Nucleus accumbens (tissue), 56 donors: ENCODE measurements at places on chromosomes 5 and 9.

- DNase-seq = no peak
These were observed 692.3 kb downstream of the PTPRD start for GRCh38 chr9:9920425-9921060.

DNA sequence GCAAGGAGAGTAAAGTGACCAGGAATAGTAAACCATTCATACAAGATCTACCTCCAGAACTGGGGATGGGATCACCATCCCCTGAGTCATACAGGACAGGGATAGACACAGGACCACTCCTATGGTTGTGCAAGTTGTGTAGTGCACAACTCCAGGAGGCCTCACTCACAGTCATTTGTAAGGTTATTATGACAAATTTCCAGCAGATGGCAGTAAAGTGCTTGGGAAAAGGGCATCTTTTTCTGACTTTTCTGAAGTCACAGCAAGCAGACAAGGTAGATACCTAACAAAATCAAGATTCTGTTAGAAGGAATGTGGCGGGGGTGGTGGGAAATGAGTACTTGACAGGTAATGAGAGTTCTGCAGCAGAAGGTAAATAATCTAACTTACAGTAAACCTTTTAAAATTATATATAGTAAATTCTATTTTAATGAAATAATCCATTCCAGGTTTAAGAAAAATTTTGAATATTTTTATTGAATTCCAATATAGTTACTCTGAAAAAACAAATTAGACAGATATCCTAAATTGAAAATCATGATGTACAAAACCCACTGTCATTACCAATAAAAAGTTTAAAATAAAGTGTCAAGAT lies 16.7 kb upstream of the KIF27 start:
- DNase-seq = peak; percentile 1

DNA sequence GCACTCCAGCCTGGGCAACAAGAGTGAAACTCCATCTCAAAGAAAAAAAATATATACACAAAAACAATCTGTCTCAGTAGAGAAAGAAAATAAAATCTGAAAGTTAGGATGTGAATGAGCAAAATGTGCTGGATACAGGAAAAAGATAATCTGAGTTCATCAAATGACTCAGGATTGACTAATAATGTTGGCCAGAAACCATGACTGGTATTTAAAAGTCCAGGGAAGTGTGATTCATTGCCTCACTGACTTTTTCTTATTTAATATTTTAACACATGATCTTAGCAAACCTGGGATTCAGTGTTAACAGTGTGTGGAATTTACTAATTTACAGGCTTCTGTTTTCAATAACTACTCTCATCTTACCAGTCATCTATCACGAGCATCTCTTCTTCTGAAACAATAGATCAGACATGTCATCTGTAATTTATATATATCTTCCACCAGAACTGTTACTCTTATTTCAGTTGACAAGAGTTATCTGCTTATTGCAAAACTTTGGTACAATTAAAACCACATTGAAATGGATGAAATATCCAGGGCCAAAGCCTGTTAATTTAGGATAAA lies 256.7 kb downstream of the CDH12 start:
- DNase-seq = no peak

- no peak for DNase-seq
These were observed 145.3 kb downstream of the PAPPA start for GRCh38 chr9:116298878-116299391.

DNA sequence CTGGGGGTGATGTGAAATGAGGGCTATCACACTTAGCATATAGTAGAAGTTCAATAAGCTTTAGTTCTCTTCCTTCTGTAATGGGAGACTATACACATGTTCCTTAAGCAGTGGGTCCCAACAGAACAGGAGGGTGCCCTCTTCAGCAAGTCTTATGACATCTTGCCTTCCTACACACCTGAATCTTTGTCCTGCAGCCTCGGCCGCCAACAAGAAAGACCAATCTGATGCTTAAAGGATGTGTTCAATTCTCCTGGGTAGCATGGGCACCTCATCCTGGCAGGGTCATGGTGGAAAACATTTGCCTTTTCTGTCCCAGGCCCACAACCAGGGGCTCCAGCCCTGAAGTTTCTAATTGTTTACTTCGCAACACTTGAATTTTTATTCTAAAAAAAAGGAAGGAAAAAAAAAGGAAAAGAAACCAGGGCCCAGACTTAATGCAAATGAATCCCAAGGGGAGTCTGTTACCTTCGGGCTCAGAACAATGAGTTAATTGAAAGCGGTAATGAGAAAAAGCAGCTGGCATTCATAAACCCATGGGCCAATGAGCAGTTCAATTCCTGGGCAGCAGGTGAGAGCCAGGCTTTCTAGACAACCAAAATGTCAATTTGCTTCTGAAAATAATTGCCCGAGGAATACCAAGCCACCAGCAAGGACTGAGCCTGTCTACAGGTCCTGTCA lies 26.2 kb upstream of the SMAD5 start:
- DNase-seq = no peak

DNA sequence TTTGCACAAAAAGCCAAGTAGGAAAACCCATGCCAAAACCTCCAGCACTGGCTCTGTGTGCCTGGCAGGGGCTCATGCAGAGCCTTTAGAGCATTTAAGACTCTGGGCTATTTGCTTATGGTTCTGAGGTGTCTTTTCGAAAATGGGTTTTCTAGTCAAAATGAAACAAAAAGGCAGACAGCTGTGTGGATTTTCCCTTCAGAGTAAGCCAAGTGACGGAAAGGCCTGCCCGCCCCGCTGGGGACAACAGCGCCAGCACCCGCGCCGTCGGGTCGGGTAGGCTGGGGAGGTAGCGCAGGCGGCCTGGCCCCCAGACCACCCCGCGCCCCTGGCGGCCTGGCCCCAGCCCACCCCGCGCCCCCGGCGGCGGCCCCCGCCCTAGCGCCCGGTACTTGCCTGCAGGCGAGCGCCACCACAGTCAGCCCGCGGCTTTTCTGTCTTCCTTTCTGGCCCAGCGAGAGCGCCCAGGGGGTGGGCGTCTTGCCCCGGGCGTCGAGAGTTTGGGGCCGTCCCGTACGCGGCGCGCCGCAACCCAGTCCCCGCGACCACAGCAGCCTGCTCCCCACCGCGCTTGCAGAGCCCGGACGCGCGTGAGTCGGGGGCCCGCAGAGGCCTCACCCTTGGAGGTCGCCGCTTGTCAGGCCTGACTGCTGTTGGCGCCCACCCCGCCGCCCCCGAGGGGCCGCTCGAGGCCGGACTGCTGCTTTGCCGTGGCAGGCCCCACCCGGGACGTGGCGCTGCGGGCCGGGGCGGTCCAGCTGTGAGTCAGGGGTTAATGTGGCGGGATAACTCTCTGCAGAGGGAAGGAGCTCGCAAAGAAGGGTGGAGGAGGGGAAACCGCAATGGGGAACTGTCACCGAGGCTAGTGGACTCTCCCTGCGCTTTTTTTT lies at the start of gene TICAM2:
TSS of gene TICAM2 (minus strand) at position 779 of the 890 bp plus-strand sequence. CDS start 21,223 bp downstream, outside the sequence.
- DNase-seq = peak; percentile 59

DNA sequence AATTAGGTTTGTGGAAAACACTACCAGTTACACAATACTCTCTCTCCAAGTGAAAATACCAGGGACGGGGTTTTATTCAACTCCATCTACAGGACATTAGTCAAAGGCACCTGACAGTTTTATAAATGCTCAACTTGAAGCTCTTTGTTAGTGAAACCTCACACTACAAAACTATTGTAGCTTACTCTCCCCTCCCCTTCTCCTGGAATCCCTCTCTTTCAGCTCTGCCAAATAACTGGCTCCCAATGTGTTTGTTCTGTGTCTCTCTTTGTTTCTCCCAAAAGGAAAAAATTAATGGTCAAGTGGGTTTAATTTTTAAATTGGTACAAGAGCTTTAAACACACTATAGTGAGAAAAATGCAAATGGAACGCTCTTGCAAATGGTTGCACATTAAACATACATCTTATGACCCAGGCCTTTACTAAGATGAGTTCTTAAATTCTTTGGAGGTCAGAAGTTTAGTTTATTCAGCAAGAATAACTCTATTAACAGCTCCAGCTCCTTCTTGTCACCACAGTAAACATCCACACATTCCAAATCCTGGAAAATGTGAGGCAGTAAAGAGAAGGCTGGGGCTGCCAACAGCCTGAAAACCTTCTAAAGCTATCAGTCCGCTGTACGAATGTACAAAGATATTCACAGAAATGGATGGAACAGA lies 48.4 kb downstream of the ZNF608 start:
- peak; percentile 11 for DNase-seq

DNA sequence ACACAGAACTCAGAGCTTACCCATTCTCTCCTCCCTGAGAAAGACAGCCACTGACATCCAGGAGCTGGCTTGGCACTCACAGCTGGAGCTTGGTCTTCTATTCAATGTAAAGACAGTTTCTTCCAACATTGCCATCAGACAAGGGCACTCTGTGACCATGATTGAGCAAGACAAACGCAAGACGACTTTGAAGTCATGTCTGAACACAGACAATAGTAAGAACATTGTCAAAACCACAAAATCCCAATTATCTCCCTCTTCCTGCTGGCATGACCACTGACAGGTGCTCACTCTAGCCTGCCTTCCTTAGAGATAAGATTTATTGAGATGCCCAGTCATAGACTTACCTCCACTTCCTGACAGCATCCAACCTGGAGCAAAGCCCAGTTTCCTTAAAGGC lies 328.0 kb downstream of the MSX2 start:
- no peak for DNase-seq

DNA sequence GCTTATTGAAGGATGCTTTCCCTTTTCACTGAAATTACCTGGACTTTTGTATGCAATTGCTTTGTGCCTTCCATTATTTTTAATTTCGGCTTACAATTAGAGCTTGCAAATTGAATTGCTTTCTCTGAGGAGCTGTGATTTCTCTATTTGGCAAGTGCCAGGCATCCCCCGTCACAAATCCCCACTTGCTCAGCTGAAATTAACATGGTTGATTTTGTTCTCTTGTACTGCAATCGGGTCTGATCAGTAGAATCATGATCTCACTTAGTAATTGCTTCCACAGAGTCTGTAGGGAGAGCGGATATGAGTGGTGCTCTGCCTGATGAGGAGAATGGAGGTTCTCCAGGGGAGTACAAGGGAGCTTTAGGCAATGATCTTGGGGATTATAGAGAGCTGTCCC lies 495.5 kb upstream of the SGCD start:
- DNase-seq = no peak

DNA sequence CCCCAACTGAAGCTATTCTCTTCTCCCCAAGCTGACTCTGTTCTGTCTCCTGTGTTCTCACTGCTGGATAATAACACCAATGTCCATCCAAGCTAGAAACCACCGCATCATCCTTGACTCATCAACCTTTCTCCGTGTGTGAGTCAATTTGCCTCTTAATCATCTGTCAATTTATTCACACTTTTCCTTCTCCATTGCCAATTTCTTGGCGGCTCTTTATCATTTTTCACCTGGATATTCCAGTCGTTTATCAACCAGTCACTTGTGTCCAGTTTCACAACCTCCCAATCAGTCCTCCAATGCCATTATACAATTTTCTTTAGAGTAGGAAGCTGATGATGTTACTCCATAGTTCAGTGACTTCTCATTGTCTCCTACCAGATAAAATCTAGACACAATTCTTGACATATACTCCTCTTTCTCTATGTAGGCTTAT lies 45.4 kb upstream of the LIFR start:
- DNase-seq = no peak

DNA sequence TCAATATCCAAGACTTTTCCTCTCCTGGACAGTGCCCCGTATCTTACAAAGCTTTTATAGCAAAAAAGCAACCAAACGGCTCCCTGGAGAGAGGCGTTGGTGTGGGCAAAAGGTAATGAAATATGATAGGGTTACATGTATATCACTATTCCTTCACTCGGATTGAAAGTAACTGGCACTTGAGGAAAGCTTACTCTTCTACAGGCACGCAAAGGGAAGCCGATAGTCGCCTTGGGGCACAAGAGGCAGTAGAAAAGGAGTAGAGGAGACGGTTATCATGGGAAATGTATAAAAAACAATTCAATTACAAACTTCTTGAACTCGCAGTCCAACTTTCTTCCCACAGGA lies 1.1 kb downstream of the DIAPH1 start:
- no peak for DNase-seq

GRCh38 chr5:73438645-73439470 lies 9.7 kb downstream of the FOXD1 start:
- no peak for DNase-seq

- no peak for DNase-seq
These were observed 8.0 kb upstream of the ZNF366 start for GRCh38 chr5:72515211-72515610.

DNA sequence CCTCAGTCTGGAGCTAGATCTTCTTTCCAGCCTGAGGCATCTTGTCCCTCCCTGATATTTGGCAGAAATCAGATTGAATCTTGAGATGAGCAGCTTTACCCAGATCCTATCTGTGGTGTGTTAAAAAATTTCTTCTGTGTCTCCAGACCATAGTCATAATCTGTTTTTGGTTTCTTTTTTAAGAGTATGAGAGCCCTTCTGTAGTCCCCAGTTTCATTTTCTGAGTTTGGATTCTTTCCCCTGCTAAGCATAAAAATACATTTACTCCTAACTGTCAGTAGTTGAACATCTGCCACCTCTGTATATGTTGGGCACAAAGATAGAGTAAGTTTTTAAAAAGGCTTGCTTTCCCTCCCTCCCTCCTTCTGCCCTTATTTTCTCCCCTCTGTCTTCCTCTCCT lies 137.7 kb downstream of the CNTLN start:
- DNase-seq = no peak

DNA sequence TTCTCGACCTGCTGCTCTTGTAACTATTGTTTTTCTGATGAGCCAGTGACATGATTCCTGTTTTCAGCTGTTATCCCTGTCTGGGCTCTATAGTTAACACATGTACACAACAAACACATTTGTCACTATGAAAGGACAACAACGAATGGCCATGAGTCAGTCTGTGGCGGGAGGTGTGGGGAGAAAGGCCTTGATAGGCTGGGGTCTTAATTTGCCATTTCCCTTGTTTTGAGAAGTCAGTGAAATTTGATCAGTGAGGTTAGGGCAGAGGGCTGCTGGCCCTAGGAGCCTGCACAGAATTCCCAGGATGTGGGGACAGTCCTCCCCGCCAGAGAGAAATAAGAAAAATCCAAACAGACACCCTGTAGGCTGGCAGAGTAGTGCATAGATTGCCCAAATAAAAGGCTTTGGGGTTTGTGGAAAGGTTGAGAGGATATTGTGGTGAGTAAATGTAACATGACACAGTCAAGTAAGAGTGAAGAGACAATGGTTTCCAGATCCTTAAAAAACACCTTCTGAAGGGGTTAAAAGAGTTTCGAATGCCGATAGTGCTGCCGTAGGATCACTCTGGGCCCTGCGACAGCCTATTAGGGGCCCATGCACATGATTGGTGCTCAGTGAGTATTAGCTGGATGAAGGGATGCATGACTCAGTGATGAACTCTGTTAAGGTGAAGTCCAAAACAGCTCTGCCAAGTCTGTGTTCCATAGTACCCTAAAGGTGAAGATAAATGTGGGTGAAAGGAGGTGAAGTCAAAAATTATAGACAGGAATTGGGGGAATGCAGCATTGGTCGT lies 110.9 kb upstream of the PRRC1 start:
- no peak for DNase-seq
